ENCODE measurements at places on chromosomes 5 and 9.

GRCh38 chr5:86858442-86858841 is 240.7 kb downstream of the COX7C start:
- DNase-seq, result no peak

DNA sequence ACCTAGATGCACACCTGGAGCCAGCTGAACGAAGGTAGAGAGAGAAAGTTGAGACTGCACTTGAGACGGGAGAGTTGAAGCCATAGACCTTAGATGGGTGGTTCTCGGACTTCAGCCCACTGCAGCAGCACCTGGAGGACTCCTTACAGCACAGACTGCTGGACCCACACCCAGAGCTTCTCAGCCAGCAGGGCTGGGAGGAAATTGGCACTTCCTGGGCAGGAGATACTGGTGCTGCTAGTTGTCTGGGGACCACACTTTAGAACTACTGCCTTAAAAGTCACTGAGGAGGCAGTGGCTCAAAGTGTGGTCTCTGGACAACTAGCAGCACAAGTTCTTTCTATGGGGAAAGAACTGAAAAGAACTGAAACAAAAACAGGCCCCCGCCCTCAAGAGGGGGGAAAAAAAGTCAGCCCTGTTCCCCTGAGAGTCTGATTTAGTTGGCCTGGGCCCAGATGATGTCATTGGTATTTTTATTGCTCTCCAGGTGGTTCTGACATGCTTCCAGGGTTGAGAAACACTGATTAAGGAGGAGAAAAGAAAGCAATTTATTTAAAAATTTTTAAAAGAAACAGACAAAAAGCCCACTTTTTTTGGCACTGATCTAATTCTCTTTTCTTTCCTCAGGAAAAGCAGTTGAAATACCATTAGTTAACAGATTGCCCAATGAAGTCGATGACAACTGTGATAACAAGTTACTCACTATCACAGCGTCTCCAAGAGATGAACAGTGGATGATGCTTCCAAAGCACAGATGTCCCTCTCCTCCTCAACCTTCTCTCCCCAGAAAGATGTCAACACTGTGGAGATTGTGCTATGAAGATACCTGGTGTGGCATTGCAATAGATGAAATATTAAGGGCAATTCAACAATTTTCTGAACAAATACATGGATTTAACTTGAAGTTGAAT is 73.6 kb upstream of the ADAMTS16 start:
- no peak for DNase-seq

DNA sequence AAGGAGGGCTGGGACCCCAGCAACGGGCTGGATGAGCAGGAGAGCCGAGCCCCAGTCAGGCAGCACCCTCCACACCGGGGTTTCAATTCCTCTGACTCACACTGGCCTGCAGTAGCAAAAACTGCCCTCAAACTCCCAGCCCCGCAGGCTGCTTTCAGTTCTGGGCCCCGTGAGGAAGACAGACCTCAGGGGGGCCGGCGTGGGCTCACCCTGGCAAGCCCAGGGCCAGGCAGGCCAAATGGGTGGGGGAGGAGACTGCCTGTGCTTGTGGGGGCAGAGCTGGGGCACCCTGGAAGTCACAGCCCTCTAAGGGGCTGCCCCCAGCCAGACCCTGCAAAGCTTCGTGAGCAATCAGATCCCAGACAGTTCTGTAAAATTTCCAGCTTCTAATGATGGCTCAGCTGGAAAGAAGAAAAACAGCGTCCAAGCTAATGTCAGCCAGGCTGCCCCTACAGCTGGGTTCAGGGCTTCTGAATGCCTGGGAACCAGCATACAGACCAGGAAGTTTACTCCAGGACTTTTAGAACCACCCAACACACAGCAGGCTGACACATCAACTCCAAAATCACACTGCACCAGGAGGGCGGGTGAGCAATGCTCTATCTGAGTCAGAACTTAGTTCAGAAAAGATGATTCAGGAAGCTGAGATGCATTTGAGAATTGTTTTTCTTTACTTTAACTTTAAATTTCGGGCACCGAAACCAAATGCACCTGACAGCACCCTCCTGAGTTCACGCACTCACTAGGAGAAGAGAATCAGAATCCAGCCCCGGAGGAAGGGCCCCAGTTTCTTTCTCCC is 34.7 kb downstream of the LPCAT1 start:
- no peak for DNase-seq

GRCh38 chr5:135236908-135237747 is 161.9 kb downstream of the MACROH2A1 start:
- no peak for DNase-seq

DNA sequence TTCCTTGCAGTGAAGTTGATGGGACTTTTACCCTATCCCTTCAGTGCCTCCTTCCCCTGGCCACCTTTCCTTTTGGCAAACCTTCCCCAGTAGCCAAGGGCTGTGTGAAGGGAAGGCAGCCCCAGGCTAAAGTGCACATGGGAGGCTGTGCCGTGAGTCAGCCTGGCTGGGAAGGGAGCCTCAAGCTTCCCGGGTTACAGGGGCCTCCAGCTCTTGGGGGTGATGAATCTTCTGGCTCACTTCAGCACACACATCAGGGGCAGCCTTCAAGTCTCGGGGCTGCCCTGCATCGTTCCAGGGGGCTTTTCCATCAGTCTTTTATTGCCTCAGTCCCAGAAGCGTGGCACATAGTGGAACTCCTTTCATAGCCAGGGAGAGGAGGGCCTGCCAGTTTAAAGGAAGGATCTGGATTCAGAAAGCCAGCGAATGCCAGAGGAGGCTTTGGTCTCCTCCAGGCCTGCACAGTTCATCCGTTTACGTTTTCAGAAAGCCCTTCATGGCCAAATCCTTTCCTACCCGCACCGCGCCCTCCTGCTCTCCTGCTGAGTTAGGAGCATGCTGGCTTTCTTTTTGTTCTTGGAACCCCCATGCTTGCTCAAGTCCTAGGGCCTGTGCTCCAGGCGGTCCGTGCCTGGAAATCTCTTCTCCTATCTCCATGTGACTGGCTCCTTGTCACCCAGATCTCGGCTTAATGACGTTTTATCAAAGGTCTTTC is 134.8 kb upstream of the KLF4 start:
- no peak for DNase-seq

- DNase-seq, result no peak
Measured at GRCh38 chr9:32394381-32395049, 10.1 kb downstream of the ACO1 start.

GRCh38 chr9:91106415-91107081 is 255.2 kb downstream of the AUH start:
- no peak for DNase-seq

Data from activated T-cell treated with anti-CD3 and anti-CD28 coated beads, Interleukin-2, amount 50 U/mL, for 1 hour (primary cell).